ENCODE measurements at places on chromosomes 16 and 17.

DNA sequence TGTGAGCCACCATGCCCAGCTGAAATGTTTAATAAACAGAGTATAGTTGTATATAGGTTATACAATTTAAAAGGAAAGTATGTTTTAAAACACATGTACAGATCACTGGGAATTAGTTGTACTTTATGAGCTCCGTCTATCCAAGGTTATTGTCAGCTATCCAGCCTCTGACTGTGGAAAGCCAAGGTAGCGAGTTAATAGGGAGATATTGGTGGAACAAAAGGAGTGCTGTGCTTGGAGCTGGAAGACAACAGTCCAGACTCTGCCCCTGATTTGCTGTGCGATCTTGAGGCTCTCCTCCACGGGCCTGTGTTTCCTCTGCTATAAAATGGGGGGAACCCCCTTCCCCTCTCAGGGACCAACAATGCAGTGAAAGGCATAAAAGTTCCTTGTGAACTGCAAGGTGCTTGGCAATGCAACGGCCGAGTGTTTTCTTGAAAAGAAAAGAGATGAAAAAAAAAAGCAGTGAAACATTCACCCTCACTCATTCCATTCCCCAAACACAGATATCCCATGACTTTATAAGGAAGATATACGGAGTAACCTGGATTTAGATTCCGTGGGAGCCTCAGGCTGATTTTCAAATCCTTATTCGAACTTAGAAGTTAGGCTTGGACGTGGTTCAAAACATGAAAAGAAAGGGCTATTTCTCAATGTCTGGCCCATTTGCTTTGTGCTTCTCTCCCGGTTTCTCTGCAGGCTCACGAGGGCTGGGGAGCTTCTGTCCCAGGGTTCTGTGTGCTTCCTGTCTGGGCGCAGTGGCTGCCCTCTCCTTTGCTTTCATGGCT lies 34.1 kb downstream of the CUEDC1 start:
- DNase-seq: no peak

DNA sequence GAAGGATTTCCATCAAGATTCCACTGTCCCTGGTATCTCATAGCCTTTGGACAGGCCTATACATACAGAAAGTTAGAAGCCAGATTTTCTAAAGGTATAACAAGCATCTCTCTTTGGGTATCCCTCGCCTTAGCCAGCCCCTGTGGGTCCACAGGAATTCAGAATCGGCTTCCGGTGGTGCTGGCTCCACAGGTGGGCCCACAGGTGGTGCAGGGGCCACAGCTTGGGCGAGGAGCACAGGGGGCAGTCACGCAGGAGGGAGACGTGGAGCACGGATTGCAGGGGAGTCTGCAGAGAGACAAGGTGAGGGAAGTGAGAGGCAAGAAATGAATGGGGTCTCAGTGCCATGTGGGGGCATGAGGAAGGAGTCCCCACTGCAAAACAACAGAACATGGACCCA lies 3.5 kb downstream of the KRT38 start:
- no peak for DNase-seq

DNA sequence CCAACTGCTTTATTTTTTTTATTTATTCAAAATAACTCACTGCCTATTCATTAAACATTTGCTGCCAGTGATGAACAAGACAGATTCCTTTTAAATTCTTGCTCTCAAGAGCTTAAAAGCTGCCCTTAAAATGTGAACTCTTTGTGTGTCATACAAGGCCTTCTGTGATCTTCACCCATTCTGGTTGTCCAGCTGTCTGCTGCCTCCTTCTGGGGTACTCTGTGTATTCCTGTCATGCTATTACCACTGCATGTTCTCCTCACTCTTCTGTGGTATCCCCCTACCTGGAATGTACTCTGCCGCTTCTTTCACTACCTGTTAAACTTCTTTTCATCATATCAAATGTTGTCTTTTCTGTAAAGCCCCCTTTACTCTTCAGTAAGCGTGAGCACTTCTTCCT lies 165.8 kb downstream of the CHD9 start:
- no peak for DNase-seq

DNA sequence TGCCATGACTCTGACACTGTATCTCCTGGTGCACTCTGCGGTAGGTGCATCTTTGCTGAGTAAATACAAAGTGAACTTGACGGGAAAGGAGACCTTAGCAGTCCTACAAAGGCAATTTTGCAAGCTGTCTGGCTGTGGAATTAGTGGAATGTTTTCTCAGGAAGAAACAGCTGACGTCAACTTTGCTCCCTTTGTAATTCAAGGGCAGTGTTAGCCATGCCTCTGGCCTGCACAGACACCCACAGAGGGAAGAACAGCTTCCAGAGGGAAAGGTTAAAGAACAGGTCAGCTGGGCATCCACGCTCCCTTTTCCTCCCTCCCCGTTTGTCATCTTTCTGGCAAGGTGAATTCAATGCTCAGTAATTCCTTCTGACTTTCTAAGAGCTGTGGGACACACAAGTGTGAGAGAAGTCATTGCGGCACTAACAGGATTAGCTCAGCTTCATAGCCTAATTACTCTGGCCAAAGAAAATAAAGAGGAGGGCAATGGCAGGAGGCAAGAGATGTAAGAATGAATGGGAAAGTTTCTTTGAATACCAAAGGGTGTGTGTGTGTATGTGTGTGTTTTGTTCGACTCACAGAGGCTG lies 476.9 kb upstream of the GOT2 start:
- DNase-seq: no peak

DNA sequence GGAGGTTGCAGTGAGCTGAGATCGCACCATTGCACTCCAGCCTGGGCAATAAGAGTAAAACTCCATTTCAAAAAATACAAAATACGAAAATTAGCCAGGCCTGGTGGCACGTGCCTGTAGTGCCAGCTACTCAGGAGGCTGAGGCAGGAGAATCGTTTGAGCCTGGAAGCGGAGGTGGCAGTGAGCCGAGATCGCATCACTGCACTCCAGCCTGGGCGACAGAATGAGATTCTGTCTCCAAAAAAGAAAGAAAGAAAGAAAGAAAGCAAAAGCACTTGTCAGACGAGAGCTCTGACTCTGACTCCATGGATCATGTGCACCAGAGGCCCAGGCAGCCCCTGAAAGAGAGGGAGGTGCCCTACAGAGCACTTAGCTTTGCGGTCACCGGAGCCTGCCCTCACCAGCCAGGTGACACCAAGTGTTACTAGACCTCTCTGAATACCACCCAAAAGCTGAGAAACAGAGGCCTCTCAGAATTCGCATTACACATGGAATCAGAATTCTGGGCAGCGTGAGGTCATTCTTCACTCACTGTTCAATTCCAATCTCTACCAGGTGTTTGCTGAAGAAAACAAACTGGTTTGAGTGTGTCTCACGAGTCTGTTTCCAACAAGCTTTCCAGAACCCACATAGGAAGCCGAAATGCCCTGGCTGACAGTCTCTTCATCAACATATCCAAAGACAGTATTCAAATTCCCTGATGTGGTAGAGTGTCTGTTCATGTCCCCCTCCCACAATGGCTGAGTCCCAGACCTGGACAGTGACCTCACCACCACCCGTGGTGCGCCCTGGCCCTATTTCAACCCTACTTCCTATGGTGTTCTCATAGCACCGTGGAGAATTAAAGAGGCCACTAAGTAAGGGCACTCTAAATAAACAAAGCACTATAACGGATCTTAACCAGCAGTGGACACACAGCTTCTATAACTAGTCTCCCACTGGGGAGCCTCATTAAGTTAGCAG lies 1.5 kb downstream of the FLCN start:
- DNase-seq: no peak

- DNase-seq: no peak
Measured at GRCh38 chr16:81000873-81001272, 5.8 kb downstream of the CMC2 start.

GRCh38 chr17:60712675-60713074 lies 35.0 kb downstream of the BCAS3 start:
- no peak for DNase-seq

- no peak for DNase-seq
Measured at GRCh38 chr17:71677439-71677838, 443.4 kb upstream of the SOX9 start.

GRCh38 chr17:27326051-27326450 lies 32.1 kb downstream of the WSB1 start:
- no peak for DNase-seq

GRCh38 chr17:38444151-38444550 lies 15.9 kb downstream of the ARHGAP23 start:
- peak; percentile 42 for DNase-seq
